ENCODE measurements at places on chromosomes 16 and 17. TPM values are rescaled to one million over a fixed set of nuclear protein-coding genes. Genes with fewer than 3 reads are reported as not detected.

NPIPA2 gene
- total RNA-seq, result 0.77 TPM

PPP1R1B gene
- 0.26 TPM for total RNA-seq

GRCh38 chr16:62035115-62036092 is 834 bp downstream of the CDH8 start:
- no peak for DNase-seq

- DNase-seq, result no peak
Measured at GRCh38 chr17:30808785-30809286, 15.7 kb downstream of the CRLF3 start.

GRCh38 chr16:81938326-81939163 is 72.7 kb downstream of the SDR42E1 start:
- no peak for DNase-seq

DNA sequence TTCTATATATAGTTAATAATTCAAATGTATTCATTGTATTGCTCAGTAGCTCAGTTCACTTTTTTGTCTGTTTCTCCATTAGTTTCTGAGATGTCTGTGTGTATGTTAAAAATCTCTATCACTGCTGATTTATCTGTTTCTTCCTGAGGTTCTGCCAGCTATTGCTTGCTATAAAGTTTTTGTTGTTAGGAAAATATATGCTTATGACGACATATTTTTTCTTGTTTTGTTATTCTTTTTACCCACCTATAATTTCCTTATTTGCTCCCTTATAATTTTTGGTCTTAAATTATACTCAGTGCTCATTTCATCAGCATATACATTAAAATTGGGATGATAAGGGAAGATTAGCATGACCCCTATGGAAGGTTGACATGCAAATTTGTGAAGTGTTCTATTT is 200.6 kb downstream of the GSG1L start:
- no peak for DNase-seq

Measured in fibroblast of lung (primary cell).